Bronchial epithelial cell (primary cell): ENCODE measurements at places on chromosomes 7 and 10. TPM values are rescaled to one million over a fixed set of nuclear protein-coding genes. Genes with fewer than 3 reads are reported as not detected.

- no peak for DNase-seq
Measured at GRCh38 chr7:154304740-154305700, 252.8 kb downstream of the DPP6 start.

- peak; percentile 49 for DNase-seq
Measured at GRCh38 chr10:90447831-90448230, 410.0 kb downstream of the HTR7 start.

GRCh38 chr10:125602825-125603224, 80.1 kb downstream of the TEX36 start:
- no peak for DNase-seq

GRCh38 chr10:35781643-35782035, 139.5 kb upstream of the FZD8 start:
- DNase-seq = peak; percentile 29

- no peak for DNase-seq
Measured at GRCh38 chr7:131383417-131384285, 56.0 kb downstream of the MKLN1 start.

GRCh38 chr10:99520040-99520846, 12.5 kb upstream of the NKX2-3 start:
- DNase-seq = no peak

- no peak for DNase-seq
Measured at GRCh38 chr10:111986079-111986478, 197.5 kb downstream of the GPAM start.

SPDYE8 gene
- not detected in 2 replicates for total RNA-seq

GAD2 gene
- not detected in 2 replicates for total RNA-seq
